HCEC 1CT (cell line): ENCODE measurements at places on chromosomes 2 and 18.

GRCh38 chr2:17851731-17852585, 26.5 kb upstream of the KCNS3 start:
- DNase-seq, result peak; percentile 55

DNA sequence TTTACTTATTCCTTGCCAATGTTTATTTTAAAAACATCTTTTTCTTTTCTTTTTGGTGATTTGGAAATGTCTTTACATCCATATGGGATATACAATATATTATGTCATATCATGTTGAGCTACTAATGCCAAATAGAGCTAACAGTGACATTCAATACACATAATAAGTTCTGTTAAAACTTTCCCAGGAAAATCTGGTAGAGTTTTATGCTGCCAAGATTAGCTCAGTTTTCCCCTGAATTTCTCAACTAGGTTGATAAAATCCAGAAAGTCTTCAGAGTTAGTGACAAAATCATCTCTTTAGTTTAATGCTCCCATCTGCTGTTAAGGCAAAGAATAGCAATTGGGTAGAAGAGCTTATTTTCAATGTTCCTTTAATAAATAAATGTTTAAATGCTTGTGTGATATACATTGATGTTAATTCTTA, 9.9 kb downstream of the COL3A1 start:
- DNase-seq, result no peak

DNA sequence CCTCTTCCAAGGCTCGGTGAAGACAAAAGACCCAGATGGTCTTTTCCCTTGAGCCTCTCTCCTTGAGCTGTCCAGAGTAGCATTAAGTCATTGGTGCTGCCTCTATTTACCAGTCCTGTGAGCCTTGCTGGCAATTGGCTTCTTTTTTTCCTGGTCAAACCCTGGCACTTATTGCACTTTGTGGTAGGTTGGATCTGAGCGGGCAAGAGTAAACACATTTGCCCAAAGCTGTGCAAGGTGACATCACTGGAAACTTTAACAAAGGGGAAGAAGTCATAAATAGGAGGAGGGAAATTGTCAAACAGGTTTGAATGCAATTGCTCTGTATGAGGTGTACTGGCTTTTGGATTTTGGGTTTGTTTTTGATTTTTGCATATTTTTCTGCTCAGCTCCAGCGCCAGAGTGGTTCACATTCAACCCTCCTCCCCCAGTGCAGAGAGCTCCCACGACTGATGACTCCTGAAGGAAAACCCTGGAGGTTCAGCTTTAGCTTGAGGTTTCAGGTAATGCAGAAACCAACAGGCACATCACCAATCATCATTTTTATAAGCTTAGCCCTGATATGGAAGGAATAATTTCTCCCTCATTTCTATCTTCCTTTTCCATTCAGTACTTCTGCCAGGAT, 8.3 kb downstream of the KCNE4 start:
- DNase-seq, result no peak

DNA sequence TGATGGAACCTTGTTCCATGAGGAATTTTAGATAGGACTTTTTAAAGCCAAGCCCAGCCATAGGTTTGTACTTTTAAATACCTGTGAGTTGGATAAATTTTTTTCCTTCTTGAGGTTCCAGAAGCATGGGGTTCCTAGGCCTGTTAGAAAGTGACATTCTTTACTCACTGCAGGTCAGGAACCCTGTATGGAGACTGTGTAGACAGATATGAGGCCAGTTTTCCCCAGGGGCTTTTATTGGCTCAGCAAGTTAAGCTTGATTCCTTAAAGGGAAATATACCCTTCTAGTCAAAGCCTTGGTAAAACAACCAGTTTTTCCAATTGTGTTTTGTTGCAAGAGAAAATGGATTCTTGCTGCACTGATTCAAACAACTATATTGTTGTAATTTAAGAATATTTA, 38.4 kb upstream of the GMCL1 start:
- DNase-seq, result no peak

DNA sequence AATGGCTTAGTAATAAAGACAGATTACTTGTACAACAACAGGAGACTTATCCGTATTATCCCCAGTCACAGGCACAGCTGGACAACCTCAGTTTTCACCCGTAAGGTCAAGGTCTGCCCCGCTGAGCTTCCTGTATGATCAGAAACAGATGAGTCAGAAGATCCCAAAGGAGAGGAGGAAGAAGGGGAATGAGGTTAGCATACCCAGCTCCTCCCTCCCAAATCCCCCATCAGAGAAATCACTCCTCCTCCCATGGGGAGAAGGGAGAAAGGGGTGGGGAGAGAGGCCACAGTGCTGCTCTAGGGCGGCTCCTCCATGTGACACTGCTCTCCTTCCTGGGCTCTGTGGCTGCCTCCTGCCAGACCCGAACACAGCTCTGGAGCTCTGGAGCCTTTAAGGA, 53.8 kb upstream of the SPTBN1 start:
- peak; percentile 94 for DNase-seq

GRCh38 chr2:143582046-143582747, 453.0 kb downstream of the ARHGAP15 start:
- DNase-seq, result no peak

DNA sequence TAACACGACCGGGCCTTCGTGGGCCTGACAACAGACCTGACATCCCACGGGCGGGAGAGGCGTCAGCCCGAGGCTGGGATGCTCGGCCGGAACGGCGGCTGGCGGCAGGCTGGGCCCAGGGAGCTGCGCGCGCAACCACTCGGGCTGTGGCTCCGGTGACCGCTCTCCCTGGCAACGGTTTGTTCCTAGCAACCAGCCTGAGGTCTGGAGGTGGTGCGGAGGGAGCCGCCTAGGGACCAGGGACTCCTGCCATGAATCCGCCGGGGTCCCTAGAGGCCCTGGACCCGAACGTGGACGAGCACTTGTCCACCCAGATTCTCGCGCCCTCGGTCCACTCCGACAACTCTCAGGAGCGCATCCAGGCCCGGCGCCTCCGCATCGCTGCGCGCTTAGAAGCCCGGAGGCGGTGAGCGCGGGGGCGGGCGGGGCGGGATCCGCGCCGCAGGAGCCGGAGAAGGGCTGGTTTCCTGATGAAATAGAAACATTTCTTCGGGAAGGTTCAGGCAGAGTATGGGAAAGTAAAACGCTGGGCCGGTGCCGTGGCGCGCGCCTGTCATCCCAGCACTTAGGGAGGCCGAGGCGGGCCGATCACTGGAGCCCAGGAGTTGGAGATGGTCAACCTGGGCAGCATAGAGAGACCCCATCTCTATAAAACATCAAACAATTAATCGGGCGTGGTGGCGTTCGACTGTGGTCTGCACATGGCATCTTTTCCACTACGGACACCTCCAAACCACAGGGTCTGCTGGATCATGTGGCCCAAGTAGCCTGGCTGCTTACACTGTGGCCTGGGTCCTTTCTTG, at the start of gene DRC1:
TSS of gene DRC1 (plus strand) at position 182 of the 803 bp plus-strand sequence. CDS start at position 252, 70 bp downstream.
- DNase-seq, result peak; percentile 57

GRCh38 chr2:236070236-236070635, 98.0 kb downstream of the GBX2 start:
- no peak for DNase-seq

GRCh38 chr18:13422541-13423147, 204.1 kb downstream of the LDLRAD4 start:
- no peak for DNase-seq

GRCh38 chr18:43735570-43735969, 458.3 kb upstream of the SYT4 start:
- no peak for DNase-seq

GRCh38 chr2:127404466-127405254, 13.6 kb upstream of the PROC start:
- DNase-seq, result no peak

DNA sequence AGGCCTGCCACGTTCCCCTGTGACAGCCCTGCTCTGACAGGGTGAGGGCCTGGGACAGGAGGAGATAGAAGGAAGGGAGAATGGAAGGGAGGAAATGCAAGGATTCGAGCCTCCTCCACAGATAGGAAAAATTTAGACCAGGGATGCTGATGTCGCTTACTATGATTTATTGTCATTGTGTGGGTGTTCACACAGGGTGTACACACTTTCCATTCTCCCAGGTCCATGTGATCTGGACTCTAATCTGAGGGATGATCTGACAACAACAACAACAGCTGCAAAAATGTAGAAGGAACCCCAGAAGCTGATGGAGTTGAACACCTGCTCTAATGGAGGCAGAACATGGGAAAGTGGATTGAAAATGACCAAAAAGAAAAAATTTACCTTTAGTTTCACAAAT, 231.7 kb upstream of the TNP1 start:
- no peak for DNase-seq

DNA sequence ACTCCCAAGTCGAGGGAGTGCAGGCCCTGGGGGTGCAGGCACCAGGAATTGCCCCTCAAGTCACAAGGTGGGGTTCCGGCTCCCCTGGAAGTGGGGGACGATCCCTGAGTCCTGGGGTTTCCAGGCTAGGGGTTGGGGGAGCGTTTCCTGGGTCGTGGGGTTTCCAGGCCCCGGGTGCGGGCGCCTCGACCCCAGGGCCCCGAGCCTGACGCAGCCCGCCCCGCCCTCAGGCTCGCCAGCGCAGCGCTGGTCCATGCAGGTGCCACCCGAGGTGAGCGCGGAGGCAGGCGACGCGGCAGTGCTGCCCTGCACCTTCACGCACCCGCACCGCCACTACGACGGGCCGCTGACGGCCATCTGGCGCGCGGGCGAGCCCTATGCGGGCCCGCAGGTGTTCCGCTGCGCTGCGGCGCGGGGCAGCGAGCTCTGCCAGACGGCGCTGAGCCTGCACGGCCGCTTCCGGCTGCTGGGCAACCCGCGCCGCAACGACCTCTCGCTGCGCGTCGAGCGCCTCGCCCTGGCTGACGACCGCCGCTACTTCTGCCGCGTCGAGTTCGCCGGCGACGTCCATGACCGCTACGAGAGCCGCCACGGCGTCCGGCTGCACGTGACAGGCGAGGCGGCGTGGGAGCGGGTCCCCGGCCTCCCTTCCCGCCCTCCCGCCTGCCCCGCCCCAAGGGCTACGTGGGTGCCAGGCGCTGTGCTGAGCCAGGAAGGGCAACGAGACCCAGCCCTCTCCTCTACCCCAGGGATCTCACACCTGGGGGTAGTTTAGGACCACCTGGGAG, 12.0 kb downstream of the SIGLEC15 start:
- DNase-seq, result no peak

DNA sequence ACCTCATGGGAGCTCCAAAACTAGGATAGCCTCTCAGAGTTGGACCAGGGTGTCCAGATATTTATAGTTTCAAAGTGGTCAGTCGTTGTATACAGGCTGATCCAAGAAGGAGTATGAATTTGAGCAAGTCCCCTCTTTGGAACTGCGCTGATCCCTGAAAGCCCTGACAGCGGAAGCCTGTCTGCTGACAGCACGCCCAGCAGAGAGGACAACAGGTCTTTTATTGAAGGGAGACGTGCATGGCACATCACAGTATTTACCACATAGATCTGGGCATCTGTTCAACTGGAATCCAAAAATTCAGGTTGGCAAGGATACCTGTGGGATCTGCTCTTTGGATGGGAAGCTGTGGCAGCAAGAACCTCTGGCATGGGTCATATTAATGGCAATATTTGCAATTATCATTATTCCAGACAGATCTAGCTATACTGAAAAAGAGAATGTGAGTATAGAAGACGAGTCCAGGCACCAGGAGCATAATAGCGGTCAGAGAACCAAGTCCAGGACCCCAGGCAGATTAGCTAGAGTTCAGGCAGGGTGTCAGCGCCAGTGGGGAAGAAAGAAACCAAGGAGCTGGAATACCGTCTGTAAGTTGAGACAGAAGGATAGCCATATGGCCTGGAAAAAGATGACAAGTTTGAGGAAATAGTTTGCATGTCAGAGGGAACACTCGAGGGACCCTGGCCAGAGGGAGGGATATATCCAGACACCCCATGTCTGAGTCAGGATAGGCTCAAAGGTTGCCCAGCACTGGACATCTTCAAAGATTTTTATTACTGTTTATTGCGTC, 260.4 kb upstream of the FANCL start:
- DNase-seq, result no peak

DNA sequence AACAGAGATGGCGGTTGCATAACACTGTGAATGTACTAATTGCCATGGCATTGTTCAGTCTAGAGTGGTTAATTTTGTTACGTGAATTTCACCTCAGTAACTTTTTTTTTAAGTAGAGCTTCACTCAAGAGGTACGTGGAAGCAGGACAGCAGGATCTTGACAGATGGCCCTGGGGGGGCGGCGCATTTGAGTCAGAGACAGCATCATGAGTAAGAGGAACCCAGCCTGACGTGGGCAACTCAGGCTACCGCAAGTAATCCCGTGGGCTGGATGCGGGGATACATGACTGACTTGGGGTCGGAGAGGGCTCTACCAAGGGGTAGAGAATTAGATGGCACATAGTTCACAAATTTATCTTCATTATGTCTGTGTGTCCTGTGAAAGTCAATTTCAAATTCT, 38.1 kb upstream of the DAPL1 start:
- DNase-seq, result peak; percentile 40

DNA sequence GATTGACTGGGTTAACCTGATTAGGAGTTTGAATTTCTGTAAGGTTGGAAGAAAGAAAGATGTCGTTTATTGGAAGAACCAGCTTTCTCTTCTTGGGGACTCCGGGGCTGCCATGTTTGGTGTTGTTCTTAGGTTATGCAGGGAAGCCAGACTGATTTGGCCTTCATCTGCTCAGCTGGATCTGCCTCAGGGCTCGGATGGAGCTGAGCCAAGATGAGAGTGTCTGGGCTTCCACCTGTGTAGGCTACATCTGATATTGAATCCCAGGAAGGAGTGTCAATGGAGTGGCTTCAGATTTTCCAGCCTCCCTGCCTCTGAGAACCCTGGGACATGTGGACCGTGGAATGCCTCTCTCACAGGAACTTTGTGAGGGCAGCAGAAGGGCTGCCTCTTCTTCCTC, 126.1 kb downstream of the WDSUB1 start:
- DNase-seq, result no peak

DNA sequence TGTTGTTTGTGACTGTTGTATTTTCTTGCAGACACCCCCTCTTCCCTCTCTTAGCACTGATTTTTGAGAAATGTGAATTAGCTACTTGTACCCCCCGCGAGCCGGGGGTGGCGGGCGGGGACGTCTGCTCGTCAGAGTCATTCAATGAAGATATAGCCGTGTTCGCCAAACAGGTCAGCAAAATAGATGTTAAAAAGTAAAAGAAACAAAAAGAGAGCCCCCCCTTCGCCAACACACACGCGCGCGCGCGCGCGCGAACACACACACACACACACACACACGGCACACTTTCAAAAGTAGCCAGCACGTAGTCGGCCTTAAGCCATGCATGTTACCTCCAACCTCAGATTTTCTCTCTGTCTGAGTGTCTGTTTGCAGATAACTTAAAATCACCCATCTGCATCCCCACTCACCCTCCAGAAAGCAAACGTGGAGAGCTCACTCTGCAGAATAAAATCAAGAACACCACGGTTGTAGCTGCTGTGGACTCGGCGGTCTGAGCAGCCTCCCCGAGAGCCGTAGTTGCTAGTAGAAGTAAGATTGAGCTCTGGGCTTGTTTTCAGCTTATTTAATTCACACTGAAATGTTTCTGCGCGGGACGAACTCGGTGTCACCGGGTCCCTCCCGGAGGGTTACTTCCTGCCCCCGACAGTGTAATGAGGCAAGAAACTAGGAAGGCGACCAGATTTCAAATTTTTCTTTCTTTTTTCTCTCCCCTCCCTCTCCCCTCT, 5.1 kb downstream of the MEIS1 start:
- peak; percentile 43 for DNase-seq

DNA sequence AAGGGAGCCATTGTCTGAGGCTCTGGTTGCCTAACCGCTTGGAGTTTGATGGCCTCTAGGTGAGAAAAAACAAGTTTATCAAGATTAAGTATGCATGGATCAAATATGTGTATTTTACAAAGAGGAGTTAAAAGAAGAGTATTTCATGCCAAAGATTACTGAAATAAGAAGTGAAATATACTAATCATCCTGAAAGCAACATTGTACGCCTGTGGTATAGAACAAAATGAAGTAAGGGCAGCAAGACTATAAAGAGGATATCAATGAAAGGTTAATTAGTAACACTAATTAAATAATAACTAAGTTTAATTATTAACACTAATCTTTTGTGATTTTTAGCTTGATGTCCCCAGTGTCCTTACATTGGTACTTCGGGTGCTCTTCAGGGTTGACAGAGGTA, 276.7 kb downstream of the CALCRL start:
- no peak for DNase-seq
